ENCODE measurements at places on chromosomes 11 and 22.
A peak's percentile ranks its signal among the peaks of the same experiment; 100 is the strongest.

DNA sequence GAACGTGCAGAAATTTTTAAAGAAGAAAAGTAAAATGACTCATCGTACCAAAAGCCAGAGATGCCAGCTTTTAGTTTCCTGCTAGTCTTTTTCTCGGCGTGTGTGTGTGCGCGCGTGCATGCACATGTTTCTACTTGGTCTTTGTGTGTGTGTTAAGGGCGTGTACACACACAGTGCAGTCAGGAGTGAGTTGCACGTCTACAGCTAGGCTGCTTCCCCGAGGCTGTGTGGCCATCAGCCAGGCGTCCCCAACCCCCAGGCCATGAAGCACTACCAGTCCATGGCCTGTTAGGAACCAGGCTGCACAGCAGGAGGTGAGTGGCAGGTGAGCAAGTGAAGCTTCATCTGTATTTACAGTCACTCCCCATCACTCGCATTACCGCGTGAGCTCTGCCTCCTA lies 36.4 kb downstream of the KCNQ1 start:
- DNase-seq, result no peak

GRCh38 chr22:18950141-18950540 lies 14.0 kb upstream of the PRODH start:
- no peak for DNase-seq

- no peak for DNase-seq
These were observed 122.1 kb downstream of the CSNK2A3 start for GRCh38 chr11:11230802-11231562.

DNA sequence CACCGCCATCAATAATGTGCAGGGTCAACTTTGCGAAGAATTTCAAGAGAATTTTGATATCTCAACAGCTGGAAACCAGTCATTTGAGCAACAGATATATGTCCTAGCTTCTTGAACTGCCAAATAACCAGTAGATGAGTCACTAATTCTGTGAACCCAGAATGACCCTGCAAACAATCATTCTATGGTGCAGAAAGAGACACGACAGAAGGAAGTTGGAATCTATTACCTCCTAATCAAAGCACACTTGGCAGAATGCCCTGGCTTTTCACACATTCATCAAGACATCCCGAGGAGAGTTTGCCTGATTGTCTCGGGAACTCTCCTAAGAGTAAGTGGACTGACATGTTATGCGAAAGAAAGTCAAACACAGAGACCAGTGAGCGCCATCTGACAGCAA lies 621.1 kb downstream of the OPCML start:
- no peak for DNase-seq

DNA sequence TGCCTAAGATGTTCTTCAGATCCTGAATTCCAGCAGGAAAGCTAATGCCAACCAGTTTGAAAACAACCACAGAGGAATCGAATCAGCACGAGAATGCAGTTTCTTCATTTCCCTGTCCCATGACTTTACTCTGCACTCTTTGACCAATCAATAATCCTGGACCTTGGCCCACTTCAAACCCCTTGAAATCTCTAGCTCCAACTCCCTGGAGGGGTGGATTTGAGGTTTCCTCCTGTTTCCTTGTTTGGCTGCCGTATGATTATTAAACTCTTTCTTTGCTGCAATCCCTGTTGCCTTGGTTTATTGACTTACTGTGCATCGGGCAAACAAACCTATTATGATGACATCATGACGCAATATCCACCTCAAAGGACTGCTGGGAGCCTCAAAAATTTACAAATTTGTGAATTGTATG lies 109.3 kb downstream of the FBXO7 start:
- no peak for DNase-seq

DNA sequence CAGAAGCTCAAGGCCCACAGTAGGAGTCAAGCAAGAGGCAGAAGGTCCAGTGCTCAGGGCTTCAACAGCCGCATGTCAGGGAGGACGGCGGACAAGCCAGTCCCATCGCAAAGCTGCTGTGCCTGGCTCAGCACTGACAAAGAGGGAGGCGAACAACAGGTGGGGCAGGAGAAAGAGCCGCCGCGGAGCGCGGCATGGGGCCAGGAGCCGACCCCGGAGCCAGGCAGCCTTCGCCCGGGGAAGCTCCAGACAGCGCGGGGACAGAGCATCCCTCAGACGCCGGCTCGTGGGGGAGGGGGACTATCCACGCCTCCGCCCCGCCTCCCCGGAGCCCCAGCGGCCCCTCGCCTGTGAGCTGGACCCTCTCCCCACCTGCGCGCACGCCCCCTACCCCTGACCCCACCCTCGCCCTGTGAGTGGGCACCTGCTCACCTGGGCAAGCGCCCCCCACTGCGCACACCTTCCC lies 369 bp downstream of the DHCR7 start:
- DNase-seq, result peak; percentile 3

DNA sequence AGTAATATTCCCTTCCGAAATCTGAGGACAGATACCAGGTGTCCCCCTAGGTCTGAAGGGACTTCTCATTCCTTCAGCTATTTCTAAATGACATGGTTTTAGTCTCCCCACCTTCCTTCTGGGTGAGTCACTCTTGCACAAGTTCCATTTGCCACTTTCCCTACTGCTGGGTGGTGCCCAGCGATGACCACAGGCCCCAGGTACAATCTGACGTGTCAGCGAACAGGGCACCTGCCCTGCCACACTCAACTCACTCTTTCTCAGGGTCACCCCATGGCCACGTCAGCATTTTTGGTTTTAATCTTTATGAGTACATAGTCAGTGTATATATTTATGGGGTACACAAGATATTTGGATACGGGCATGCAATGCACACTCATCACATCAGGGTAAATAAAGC lies 17.2 kb downstream of the POU2AF1 start:
- no peak for DNase-seq

DNA sequence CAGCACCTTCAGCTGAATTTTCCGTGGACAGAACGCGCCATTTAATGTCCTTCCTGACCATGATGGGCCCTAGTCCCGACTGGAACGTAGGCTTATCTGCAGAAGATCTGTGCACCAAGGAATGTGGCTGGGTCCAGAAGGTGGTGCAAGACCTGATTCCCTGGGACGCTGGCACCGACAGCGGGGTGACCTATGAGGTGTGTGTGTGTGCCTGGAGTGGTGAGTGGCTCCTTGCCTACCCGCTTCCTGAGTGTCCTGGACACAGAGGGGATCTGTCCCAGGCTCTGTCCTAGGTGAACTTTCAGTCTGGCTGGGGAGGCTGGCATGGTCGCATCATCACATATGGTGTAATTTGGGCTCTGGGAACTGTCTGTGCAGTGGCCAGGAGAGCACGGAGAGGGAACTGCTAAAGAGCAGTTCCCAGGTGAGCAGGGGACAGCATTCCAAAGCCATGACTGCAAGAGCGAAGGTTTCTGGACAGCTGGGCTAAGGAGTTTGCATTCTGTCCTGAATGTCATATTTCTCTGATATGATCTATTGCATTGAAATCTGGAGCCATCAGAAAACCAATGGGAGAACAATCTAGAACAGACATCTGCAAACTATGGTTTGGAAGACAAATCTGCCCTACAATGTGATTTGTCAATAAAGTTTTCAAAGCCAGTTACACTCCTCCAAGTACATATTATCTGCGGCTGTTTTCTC lies 104.3 kb downstream of the RRAS2 start:
- no peak for DNase-seq

- DNase-seq, result peak; percentile 82
These were observed 21.5 kb downstream of the LRP4 start for GRCh38 chr11:46896719-46897406.

DNA sequence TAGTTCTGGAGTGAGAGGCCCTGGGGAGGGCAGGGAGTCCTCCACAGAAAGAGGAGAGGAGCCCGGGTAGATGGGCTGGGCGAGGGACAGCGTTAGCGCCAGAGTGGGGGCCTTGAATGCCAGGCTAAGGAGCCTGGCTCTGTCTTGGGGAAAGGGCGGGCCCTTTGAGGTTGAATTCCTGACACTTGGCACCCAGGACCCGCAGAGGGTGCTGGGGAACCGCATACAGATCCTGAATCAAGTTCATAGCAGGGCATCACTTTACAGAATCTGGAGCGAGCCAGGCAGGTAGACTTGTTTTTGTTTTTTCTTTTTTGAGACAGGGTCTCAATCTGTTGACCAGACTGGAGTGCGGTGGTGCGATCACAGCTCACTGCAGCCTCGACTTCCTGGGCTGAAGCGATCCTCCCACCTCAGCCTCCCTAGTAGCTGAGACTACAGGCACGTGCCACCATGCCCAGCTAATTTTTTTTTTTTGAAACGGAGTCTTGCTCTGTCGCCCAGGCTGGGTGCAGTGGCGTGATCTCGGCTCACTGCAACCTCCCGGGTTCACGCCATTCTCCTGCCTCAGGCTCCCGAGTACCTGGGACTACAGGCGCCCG lies 6.1 kb downstream of the CARNS1 start:
- DNase-seq, result no peak

GRCh38 chr11:71064702-71065515 lies 187.5 kb downstream of the SHANK2 start:
- DNase-seq, result no peak

- DNase-seq, result no peak
These were observed 111.8 kb downstream of the CTNND1 start for GRCh38 chr11:57873196-57873911.

DNA sequence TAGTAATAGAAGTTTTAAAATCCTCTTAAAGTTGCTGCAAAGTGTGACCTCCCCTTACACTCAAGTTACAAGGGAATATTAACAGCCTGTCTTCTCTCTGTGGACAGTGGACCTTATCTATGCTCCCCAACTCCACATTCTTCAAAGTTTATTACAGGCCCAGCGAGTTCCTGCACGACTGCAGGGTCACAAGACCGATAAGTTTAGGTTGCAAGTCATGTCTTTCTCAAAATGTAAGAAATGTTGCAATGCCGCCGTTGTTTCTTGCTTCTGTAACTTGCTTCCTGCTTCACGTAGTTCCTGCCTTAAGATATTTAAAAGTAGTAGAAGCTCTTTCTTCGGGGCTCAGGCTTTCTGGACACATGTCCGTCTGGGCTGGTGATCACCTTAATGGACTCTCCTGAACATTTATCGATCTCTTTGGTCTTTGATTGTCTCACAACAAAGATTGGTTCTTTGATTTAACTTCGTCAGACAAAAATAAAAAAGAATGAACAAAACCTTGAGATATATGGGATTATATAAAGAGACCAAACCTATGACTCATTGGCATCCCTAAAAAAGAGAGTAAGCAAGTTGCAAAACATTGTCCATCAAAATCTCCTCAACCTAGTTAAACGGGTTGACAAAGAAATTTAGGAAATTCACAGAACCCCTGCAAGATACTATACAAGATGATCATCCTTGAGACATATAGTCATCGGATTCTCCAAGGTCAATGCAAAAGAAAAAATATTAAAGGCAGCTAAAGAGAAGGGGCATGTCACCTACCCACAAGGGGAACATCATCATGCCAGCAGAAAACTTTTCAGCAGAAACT lies 45.4 kb upstream of the GLYAT start:
- DNase-seq, result no peak

GRCh38 chr22:43266076-43266475 lies 77.1 kb downstream of the SCUBE1 start:
- DNase-seq, result no peak

GRCh38 chr11:48043991-48044512 lies 63.7 kb downstream of the PTPRJ start:
- DNase-seq, result no peak

DNA sequence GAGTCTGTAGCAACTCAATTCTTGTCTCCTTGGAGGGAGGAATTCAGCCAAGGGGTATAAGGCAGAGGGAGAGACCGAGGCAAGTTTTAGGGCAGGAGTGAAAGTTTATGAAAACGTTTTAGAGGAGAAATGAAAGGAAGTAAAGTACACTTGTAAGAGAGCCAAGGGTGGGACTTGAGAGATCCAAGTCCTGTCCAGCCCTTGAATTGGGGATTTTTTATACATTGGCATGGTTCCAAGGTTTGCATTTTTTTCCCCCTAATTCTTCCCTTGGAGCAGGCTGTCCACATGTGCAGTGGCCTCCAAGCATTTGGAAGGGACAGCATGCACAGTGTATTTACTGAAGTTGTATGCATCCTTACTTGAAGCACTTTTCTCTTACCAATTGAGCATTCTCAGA lies 192.1 kb downstream of the LUZP2 start:
- DNase-seq, result no peak

- no peak for DNase-seq
These were observed 6.4 kb upstream of the PKNOX2 start for GRCh38 chr11:125157953-125158680.

DNA sequence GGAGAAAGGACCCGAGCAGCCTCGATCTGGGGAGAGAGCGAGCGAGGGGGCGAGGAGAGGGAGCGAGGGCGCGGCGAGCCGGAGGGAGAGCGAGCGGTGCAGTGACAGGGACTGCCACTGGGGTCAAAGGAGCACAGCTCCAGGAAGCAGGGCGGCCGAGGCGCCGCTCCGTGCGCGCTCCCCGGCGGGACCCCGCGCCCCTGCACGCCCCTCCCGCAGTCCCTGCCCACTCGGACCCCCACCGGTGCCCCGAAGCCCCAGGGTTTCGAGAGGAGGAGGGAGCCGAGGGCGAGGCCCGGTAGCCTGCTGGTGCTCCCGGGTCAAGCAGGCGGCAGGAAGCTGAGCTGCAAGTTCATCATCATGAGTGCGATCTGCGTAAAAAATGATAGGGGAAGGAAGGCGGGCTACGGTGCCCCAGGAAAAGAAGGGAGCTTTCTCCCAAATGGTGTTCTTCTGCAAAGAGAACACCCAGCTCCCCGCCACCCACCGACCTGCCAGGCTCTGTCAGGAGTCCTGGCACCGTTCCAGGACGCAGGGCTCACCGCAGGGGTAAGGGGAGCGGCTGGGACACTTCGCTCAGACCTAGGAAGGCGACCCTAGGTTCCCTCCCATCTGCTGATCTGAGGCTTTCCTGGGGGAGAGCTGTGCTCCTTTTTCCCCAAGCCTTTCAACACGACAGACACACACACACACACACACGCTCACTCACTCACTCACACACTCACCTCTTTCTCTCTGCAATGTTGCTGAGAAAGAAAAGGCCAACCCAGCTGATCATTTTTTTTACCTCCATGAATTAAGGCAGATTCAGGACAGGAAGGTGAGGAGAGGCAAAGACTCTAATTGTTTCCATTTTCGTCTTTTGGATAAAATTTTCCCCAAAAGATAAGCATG lies at the start of gene MPPED2:
Gene MPPED2, minus strand, starts transcription at position 103 of the 894 bp plus-strand sequence. CDS start 5,980 bp downstream, outside the sequence.
- DNase-seq, result no peak

DNA sequence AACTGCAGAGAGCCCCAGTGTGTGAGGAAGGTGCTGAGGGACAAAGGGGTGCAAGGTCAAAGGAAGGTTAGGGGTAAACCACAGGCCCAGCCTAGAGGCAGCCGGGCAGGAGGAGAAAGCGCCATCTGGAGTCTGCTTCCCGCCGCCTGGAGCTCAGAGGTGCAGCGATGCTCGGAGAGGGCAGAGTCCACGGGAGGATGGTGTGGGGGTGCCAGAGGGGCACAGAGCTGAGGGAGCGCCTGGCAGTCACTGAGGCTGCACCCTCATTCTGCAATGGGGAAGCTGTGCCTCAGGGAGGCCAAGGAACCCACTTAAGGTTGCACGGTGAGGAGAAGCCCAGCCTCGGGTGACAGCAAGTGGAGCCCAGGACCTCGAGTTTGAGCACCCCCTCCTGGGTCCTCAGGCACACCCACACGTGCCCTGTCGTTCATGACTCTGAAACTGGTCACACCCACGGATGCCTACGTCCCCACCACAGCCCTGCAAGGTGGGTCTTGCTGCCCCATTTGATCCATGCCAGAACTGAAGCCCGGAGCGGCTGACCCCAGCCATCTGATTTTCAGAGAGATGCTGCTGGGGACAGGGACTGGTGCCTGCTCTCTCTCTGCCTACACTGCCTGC lies 1.6 kb downstream of the IL2RB start:
- no peak for DNase-seq

All from RKO (cell line).